ENCODE measurements at places on chromosomes 2 and 18.
A peak's percentile ranks its signal among the peaks of the same experiment; 100 is the strongest.

DNA sequence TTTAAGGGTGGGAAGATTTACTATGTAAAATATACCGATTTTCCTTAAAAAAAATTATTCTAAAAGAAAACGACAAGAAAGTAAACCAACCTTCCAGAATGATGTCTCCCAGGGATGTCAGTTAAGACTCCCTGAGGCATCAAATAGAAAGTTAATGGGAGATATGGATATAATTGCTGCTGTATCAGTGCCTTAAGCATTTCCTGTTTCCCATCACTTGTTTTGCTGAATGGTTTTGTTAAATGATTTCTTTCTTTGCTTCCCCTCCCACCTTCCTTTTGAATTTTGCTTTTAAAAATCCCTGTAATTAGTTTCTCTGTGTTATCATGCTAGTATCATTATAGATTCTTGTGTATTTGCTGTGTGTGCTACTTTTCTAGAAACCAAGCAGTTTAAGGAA is 154.3 kb upstream of the CWC22 start:
- no peak for DNase-seq

GRCh38 chr2:164622338-164623106 is 1.2 kb upstream of the GRB14 start:
- DNase-seq: no peak

DNA sequence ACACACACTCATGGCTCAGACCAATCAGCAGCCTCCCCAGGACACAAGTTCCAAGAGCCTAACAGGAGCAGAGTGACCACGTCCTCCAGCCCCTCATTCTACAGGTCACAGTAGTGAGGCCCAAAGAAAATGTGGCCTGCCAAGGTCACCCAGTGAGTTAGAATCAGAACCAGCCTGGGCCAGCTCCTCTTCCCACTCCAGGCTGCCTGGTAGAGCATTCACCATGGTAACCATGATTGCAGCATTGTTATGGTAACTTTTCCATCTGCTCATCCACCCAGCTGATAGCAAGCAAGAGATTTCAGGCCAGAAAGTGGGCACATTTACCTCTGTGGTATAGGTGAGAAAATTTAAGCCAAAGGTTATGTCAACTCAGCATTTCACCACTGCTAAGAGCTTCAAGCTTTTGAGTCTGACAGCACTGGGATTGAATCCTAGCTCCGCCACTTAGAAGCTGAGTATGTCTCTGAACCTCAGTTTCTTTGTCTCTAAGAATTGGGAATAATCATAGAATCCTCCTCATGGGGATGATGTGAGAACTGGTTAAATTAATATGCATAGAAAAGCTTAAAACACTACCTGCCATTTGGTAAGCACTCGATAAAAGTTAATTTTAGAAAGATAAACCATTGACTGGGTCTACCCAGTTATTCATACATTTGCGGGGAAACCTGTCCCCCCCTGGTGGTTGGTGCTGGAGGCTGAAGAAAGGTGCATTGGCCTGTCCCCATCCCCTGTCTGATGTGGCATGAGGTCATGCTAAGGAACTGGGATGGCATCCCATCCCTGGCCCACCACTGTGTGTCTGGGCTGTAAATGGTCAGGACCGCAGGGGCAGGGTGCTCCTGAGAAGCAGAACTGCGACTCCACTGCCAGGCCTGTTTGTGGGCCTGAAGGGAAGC is 181.5 kb downstream of the KLHL29 start:
- peak; percentile 56 for DNase-seq

DNA sequence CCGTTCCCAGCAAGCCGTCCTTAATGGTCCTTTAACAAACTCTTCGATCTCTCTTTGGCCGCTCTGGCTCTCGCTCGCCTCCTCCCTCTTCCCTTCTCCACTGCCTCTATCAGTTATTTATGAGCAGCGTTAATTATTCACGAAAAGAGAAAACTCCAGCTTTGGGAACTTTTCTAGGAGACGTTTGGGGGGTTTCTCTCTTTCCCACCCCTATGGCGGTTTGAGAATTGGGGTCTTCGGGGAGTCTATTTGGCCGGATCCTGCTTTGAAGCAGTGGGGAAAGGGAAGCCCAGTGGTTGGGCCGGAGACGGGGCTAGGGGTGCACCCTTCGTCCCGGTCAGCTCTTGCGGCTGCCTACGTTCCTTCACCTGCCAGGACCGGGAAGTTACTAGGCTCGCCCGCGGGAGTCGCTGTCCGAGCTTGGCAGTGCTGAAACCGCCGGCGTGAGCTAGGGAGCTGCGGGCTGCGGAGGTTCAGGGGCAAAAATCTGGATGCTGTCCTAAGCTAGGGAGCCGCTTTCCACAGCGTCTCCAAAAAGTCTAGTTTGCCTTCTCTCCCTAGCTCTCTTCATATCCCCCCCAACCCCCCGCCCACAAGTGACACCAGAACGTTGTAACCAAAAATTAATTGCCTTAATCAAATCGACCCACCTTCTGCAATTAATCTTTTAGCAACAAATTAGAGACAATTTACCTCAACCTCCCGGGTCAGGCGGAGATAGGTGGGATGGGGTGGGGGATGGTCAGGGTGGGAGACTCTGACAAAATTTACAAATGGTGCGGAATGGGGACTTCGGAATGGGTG is 8.9 kb upstream of the SKOR2 start:
- peak; percentile 63 for DNase-seq

- no peak for DNase-seq
Measured at GRCh38 chr2:191255271-191255670, 10.1 kb downstream of the MYO1B start.

Data from activated CD8-positive, alpha-beta memory T cell treated with anti-CD3 and anti-CD28 coated beads, Interleukin-2, amount 50 U/mL, for 48 hours (primary cell).